Muscle of back (tissue), 13 donors: ENCODE measurements at places on chromosomes 1 and 21.

DNA sequence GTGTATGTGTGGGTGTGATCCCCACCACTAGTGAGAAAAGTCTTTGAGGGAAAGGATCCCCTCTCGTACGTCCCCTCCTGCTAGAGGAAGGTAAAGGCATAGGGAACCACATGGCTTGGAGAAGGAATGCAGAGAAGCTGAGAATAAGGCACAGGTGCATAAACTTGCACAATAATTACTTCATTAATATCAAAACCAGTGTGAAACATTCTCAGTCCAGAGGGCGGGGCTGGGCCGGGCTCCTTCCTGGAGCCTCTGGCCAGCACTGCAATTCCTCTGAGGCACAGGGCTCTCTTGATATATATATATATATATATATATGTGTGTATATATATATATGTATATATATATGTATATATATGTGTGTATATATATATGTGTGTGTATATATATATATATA, 162.6 kb downstream of the TSEN15 start:
- DNase-seq, result no peak

DNA sequence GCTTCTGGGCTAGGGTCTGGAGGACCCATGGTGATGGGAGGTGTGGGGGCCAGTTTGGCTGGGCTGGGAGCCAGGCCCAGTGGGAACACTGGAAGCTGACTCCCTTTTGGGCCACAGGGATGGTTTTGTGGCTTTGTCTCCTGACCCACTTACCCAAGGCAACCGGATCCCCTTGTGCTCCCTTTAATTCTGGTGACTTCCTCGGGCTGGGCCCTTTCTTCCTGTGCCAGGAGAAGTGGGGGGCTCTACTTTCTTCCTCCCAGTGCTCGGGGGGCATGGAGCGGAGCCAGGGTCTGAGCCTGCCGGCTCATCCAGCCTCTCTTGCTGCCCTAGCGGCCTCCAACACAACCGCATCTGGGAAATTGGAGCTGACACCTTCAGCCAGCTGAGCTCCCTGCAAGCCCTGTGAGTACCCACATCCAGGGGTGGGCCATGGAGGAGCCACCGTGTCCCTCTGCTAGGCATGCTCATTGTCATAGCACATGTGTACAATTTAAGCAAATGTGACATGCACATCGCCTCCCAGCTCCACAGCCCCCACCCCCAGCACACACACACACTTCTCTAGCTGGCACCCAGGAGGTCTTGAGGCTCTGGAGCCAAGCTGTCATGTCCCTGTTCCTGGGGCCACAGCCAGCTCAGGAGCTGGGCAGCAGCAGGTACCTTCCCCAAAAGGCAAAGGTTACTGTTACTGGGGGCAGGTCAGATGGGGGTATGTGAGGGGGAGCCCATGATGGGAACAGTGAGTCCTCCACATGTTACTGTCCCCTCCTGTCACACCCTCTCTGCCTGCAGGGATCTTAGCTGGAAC, 35.0 kb downstream of the UBE2T start:
- DNase-seq, result no peak

DNA sequence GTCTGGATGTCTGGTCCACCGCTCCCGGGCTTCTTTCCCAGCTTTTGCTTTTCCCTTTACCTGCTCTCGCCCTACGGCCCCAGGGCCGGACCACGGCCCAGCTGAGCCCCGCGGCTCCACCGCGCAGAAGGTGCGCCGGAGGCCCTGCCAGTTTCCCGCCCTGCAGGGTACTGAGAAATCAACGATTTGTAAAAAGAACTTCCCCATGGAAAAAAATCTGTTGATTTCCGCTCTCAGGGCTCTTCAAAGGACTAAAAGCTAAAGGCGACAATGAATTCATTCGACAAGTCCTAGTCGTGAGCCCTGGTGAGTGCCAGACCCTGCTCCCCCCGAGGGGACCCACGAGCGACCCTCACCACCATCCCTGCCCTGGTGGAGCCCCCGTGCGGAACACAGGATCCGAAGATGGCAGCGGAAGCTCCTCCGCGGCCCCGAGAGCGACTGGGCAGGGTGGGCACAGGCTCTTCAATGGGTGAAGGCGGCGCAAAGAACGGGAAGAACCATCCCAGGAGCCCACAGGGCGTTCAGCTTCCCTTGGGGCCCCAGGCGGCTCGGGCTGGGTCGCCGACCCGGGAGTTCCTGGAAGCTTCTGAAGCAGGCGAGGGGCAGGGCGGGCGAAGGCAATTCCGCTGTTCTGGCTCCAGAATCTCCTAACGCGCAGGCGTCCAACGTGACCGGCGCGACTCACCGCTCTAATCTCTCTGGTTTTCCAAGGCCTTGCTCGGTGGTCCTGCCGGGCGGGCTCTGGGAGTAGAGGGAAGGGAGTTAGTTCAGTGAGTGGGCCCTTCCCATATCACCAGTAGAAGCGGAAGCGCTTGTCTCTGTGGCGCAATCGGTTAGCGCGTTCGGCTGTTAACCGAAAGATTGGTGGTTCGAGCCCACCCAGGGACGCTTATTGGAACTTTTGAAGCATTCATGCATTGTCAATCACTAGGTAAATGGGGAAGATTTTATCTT, 6.6 kb upstream of the RNU1-2 start:
- DNase-seq, result peak; percentile 69

- no peak for DNase-seq
Observed at GRCh38 chr1:65459397-65459768, 38.9 kb downstream of the LEPR start.

- peak; percentile 66 for DNase-seq
Observed at GRCh38 chr1:230867101-230867902, 1.0 kb downstream of the C1orf198 start.

DNA sequence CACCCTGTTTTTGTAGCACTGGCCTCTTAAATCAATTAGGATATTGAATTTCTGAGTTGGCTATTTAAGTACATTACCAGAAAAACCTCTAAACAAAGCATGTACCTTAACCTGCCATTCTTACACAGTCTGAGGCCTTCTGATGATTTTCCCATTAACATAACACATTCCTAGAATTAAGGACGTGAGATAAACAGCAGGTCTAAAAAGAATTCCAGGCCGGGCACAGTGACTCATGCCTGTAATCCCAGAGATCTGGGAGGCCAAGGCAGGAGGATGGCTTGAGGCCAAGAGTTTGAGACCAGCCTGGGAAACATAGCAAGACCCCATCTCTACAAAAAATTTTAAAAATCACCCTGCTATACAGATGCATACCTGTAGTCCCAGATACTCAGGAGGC, 18.0 kb upstream of the LRRC8D start:
- DNase-seq, result no peak

DNA sequence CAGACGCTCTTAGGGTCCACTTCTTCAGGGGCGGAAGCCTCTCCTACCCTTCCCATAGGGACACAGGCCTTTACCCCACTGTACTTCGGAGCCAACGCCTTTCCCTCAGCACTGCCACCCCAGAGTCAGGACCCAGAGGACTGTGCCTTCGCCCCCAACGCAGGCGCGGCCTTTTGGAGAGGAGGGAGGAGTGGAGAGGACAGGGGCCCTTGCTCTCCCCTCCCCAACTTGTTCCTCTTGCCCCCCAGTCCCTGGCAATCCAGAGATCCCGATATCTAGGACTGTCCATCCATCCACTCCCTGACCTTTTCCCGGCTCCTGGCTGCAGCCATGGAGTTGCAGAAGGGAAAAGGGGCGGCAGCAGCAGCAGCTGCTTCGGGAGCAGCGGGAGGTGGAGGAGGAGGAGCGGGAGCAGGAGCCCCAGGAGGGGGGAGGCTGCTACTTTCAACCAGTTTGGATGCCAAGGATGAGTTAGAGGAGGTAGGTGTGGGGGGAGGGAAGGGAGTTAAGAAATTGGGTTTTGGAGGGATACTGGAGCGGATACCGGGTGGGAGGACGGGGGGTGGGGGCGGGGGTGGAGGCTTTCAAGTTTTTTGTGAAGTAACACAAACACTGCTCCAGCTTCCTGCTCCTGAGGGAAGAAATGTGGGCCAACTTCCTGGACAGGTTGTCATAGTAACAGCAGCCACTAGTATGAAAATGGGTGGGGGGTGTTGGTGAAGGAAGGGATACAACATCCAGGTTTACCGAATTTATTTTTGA, 636 bp downstream of the INTS3 start:
- peak; percentile 43 for DNase-seq

DNA sequence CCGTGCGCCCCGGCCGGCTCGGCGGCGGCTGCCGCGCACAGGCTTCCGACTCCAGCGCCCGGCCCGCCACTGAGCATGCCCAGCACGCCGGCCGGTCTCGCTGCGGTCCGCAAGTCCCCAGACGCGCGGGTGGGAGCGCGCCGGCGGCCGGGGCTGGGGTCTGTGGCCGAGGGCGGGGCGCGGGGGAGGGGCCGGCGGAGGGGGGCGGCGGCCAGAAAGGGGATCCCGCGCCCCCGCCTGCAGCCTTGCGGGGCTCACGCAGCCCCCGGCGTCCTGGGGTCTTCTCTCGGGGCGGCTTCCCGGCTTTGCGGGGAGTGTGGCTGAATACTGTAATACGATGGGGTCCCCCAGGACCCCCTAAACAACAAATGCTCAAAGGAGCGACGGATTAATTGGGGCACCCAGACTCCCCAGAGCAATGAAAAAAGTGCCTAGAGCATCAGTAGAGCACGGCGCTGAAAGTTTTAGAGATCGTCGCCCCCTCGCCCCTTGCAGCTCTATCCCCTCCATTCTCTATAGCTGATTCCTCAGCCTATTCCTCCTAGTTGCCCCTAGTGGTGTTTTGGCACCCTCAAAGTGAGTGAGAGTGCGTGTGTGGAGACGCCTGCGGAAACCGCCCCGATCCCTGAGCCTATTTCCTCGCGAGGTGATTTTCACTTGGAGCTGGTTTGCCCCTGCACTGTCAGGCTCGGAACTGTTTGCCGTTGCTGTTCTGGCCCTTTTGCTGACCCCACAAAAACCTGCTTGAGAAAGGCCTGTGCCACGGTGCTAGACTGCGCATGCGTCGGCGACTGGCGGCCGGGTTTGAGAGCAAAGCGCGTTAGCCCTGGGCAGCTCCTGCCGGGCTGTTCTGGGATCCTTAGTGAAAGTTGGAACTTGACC, at the start of gene VAV3:
Gene VAV3 (minus strand): TSS at position 71 of the 882 bp plus-strand sequence. CDS start 311 bp downstream, outside the sequence.
- DNase-seq, result peak; percentile 79

DNA sequence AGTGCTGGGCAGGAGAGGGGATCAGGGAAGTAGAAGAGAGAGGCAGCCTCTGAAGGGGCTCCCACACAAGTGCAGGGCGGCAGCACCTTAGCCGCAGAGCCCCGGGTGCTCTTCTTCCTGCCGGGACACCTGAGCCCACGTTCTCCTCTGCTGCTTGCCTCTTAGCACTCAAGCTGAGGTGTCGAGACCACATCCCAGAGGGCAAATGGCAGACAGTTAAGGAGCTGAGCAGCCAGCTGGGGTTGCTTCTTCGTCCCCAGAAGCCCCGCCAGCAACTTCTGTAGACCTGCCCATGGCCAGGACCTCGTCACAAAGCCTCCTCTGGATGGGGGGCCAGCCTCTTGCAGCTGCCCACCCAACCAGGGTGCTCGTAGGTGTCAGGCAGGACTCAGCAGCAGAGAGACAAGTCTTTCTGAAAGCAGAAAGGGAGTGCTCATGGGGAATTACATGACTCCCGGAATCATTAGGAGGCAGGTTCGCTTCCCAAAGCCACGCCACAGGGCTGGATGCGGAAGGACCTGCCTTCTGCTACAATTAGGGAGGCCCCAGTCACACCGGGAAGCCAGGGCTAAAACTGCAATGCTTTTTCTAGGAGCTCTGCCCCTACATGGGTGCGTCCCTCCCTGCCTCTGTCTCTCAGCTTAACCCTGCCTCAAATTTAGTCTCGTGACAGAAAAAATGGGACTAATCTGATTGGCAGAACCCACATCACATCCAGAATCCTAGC, 141.4 kb upstream of the RAB4A start:
- DNase-seq, result no peak

- no peak for DNase-seq
Observed at GRCh38 chr1:10306435-10306834, 92.4 kb upstream of the PGD start.
